NCI-H187 (cell line): ENCODE measurements at places on chromosomes 7 and 10.

DNA sequence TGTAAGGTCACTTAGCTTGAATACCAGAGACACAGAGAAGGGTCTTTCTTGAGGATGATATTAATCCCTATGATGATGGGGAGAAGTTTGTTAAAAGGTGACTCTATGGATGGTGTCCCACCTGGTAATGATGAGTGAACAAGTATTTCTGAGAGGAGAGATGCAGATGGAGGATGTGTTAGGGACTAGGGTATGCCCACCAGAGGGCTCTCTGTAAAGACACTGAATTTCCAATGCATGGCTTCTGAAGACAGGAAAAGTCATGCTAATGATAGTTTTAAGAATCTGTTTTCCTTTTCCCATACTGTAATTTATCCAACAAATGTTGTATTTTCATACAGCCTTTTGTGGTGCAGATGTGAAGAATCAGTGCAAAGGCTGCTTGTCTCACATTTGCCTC, 1250.9 kb upstream of the CELF2 start:
- no peak for DNase-seq

DNA sequence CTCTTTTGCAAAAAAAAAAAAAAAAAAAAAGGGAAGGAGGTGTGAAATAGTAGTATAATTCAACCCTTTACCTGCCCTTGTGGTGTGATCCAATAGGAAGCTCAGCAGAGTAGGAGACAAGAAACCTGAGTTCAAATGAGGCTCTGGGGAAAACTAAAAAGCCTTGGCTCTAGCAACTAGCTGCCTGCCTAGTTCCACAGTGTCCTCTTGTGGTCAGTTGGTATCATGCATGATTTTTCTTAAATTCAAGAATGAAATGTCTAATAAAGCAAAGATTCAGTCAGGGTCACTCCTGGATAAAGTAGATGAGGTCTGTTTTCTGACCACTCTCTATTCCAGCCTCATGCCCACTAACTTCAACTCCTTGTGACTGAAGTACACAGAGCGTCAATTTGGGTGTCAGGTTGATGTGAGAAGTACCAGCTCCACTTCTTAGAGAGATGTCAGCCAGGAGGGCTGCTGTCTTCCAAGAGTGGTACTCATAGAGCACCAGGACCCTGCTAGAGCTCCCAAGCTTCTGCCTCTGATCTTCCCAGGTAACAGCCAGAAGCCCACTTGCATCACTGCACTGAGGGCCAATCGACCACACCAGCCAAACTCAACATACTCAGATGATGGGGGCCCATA, 10.5 kb downstream of the LSM5 start:
- DNase-seq: peak; percentile 18

GRCh38 chr7:20831451-20831850, 44.8 kb upstream of the SP8 start:
- DNase-seq: no peak

DNA sequence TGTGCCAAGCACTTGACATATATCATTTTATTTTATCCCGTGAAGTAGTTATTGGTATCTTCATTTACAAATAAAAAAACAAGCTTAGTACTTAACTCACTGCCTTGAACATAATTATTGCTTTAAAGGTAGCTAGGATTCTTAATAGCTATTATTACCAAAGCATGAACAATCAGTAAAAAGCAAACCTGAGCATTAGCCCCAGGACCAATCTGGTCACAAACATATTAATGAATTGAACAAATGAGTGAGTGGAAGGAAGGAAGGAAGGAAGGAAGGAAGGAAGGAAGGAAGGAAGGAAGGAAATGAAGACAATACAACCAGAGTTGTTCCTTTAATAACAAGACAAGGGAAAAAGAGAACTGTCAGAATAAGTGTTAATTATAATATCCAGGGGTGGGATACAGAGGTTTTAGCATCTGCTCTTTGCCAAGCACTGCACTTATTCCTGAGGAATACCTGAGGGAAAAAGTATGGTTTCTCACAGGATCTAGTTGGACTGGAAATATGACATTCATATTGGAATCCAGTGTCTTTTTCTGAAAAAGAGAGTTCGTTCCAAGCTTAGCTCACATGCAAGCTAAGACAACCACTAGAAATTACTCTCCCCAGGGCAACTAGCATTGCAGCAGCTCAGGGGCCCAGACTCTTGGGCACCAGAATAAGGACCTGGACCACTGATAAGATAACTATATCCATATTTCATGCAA, 172.9 kb upstream of the MGMT start:
- no peak for DNase-seq
